ENCODE measurements at places on chromosomes 3 and 15.

GRCh38 chr3:141085343-141086070 lies 34.4 kb downstream of the SPSB4 start:
- no peak for DNase-seq

DNA sequence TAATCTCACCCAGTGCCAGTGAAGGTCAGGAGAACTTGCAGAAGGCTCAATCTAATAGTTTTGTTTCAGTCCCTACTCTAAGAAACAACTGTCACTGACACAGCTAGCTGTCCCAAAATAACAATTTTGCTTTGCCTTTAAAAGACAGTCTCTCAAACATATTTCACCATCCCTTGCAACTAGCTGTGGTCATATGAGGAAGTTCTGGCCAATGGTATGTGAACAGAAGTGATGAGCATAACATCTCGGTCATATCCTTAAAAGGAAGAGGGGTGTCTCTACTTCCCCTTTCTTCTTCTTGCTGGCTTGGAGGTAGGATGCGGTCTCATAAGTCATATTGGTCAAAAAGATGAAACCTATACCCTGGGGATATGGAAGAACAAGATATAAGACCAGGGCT lies 198.1 kb downstream of the NEK10 start:
- no peak for DNase-seq

DNA sequence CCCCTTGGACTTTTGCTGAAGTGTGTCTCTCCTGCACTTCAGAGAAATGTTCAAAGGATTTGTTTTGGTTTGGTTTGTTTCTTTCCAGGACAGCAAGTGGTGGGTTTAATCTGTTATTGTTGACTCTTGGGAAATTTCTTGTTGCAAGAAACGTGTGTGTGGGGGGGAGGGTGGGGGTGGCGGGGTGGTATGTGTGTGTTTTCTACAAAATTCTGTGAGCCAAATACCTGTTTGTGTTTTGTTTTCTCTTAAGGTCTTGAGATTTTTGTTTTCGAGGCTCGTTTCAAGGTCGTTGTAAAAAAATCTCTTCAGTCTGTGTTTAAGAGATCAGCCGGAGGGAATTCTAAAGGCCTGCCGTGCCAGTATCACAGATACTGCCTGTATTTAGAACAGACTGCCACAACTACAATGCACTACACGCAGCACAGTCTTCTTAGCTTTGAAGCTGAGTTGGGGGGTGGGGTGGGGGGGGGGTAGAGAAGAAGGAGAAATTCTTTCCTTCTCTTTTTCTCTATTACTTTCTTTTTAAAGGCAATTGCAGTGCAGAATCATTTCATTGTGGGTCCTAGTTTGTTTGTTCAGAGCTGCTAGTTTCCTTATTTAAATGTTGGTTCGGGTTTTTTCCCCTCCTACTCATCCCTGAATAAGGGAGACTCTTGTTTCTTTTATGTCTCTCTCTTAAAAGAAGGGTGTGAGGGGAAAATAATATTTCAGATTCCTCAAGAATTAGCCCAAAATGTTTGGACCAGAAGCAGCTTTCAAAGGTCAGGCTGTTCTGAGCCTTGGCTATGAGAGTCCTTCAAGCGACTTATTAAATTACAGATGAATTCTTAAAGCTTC lies 1.4 kb upstream of the BCL6 start:
- DNase-seq: peak; percentile 21

DNA sequence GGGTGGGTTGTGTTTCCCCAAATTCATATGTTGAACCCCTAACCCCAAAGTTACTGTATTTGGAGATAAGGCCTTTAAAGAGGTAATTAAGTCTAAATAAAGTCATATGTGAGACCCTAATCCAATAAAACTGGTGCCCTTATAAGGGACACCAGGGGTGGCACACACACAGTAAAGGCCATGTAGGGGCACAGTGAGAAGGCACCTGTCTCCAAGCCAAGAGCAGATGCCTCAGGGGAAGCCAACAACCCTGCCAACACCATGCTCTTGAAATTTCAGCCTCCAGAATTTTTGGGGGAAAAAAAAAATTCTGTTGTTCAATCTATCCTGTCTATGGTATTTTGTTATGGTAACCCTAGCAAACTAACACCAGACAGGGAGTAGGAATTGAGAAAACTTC lies 1.5 kb upstream of the GMNC start:
- no peak for DNase-seq

DNA sequence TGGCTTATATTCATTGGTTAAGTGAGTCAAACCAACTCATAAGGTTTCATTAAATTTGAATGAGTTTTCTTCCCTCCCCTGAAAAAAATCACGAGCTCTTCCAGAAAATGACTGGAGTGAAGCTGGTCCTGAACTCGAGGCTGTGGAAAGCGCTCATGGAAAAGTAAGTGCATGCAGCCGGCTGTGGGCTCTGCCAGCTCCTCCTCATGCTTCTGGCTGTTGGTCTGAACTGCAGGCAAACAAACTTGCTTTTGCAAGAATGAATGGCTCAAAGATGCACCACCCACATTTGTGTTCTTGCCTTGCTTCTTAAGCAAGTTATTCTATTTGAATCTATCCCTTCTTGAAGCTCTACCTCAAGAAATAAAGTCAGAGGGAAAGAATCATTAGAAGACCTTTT lies 6.2 kb downstream of the ETV5 start:
- no peak for DNase-seq

GRCh38 chr15:44045217-44045616 lies 149.9 kb downstream of the FRMD5 start:
- no peak for DNase-seq

- DNase-seq: no peak
These were observed 44.7 kb downstream of the CEP70 start for GRCh38 chr3:138549179-138549977.

DNA sequence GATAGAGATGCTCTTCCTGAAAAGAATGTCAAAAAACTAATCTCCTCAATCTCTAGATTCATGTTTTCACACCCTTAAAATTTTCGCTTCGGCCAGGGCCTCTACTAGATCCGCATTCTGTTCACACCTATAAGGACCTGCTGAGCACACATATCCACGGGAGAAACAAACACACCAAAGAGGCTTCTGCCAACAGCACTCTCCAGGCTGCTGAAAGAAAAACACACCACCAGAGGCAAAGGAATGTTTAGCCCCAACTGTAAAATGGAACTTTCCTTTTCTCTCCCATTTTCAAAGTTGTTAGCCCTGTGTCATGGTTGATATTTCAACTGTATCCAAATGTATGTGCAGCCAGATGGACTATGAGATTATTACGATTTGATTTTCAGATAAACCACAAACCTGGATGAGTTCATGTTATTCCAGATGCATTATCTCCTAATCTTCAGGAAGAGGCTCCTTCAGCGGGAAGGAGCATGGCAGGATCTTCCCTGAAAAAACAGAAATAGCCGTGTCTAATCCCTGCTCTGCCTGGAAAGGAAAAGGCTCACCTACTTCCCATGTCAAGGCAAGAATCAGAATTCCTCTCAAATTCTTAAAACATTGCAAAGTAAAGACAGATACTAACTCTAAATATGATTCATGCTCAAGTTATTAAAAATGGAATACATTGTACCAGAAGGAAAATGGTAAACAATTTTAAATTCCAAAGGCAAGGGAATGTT lies 442.7 kb upstream of the NR2F2 start:
- DNase-seq: no peak

DNA sequence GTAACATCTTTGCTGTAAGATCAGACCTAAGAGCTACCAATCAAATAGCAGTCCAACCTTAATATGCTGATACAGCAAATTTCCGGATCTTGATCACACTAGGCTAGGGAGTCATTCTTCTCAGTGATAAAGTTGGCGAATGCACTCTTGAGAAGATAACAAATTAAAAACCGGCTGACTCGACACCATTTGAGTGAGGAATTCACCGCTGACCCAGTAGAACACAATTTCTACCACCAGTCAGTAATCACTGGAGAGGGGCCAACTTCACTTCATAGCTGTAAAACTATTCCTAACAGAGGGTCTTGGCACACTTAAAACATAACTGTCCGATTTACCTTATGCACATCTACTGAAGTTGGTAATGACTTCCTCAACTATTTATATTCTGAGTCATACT lies 47.2 kb downstream of the MEIS2 start:
- DNase-seq: no peak

DNA sequence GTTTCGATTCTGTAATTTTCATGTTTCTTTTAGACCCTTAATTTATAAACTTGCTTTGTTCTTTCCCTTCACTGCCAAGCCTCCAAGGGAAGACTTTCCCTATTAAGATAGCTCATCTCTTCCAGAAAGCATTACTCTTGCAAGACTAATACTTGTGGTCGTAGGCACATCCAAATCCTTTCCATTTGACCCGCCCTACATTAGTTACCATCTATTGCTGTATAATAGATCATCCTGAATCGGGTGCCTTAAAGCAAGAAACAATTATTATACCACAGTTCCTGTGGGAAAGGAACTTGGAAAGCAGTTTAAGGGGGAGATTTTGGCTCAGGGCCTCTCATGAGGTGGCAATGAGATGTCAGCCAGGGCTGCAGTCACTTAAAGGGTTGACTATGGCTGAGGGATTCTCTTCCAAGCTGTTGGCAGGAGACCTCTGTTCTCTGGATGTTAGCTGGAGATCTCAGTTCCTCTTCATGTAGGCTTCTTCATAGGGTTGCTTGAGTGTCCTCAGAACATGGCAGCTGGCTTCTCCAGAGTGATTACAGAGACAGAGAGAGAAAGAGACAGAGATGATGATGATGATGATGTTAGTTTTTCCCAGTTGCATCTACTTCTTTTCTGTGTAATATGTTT lies 570.4 kb upstream of the TGFBR2 start:
- DNase-seq: no peak

DNA sequence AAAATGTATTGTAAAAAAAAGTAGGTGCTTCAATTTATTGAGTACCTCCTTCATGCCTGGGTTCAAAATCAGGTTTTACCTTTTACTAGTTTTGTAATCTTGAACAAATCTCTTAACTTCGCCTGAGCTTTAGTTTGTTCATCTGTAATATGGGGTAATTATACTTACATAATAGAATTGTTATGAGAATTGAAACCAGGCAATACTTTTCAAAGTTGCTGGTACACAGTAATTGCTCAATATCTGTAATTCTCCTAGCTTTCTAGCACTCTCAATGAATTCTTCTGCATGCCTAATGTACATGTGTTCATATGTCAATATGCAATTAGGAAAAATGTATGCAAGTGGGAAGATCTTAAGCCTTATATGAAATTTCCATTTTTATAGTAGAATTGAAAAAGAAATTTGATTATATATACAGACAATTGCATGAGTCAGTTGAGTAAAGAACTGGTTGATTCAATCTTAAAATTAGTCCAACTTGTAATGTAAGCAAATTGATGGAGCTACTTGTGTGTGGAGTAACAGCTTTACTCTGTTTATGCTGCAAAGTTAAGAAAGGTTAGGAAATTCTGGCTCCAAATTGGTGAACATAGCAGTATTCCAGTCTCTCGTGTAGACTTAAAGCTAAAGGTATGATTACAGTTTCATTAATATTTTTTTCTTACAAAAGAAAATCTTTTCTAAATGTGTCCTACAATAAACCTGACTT lies 4.1 kb downstream of the TNFSF10 start:
- no peak for DNase-seq

Data from occipital lobe (tissue), 3 donors.